ENCODE measurements at places on chromosomes 5 and 9.
A peak's percentile ranks its signal among the peaks of the same experiment; 100 is the strongest.

DNA sequence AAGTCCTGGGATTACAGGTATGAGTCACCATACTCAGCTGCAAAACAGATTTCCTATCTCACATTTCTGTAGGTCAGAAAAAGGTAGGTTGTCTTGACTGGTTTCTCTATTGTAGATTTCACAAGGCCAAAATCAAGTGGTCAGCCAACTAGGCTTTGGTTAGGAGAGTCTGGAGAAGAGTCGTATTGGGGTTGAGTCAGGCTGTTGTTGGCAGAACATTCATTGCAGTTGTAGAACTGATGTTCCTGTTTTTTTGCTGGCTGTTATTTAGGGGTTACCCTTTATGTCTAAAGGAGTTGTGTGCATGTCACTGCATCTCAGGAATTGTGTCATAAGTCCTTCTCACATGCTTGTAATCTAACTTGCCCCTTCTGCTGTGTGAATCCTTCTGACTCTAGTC lies 814.2 kb upstream of the GRAMD2B start:
- DNase-seq: no peak

DNA sequence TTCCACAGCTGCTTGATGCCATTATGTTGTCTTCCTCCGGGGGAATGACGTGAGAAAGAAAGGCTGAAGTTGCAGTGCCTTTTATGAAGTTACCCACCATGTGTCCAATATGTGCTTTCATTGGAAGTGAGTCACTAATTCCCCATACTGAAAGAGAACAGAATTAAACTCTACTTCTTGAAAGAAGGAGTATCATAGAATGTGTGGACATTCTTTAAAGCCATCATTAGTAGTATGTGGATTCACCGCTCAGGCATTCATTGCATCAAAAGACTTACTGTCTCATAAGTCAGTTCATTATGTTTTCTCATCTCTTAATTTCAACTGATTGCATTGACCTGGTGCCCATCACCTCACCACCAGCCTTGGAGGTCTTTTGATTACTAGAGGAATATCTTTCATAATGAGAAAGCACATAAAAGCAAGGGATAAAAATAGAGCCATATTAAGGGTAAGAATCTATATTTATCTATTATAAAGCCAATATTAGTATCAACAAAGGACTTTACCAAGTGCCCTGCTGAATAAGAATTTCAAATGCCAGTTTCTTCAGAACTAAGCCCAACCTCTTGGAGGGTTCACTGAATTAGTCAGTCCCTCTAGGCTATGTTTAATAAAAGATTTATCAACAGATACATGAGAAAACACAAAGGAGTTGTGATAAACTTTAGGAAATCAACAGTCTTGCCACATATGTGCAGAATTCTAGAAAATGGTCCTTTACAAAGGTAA lies 516.1 kb downstream of the NTRK2 start:
- DNase-seq: no peak

GRCh38 chr5:90844931-90845330 lies 286.3 kb downstream of the ADGRV1 start:
- DNase-seq: no peak

DNA sequence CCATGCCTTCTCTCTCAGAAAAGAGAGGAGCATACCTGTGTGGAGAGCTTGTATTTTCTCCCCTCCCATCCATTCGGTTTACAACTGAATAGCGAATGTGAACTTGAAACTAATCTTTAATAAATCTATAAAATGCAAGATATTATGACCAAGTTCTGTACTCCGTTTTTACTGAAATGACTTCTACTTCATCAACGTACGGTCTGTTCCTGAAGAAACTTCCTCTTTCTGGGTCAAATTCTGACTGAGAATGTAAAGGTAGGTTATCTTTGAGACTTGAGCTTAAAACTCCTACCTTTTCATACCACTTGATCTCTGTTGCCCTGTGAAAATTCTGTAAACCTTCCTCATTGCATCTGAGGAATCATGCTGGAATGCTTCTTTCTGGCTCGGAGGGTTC lies 4.2 kb upstream of the CTNNAL1 start:
- no peak for DNase-seq

DNA sequence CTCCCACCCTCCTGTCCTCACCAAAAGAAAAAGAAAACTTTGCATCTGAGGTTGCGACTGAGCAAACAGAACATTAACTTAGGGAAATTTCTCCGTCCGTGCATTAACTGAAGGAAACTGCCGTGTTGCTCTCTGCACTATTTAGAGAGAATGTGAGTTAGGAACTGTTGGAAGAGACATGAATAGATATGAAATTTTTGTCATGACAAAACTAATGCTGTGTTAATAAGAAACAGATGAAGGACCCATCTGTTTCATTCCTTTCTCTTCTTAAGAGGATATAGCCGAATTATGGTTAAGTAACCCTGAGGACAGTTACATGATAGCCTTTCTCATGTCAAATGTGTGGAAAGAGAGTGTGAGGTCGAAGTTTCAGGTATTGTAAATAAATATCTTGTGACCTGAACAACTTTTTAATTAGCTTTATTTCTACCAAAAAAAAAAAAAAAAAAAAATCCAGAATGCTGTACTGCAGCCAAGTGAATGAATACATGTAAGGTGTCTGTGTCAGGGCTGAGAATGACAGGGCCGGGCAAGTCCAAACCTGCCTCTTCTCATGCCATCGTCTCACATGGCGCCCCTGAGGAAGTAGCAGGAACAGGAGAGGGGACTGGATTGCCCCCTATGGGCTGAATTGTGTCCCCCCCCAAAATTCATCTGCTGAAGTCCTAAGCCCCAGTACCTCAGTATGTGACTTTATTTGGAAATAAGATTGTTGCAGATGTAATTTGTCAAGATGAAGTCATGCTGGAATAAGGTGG lies 35.6 kb upstream of the ANKRD33B start:
- no peak for DNase-seq

- DNase-seq: no peak
Observed at GRCh38 chr9:121663591-121663990, 12.2 kb downstream of the DAB2IP start.

- DNase-seq: no peak
Observed at GRCh38 chr5:150535611-150536010, 27.7 kb downstream of the NDST1 start.

DNA sequence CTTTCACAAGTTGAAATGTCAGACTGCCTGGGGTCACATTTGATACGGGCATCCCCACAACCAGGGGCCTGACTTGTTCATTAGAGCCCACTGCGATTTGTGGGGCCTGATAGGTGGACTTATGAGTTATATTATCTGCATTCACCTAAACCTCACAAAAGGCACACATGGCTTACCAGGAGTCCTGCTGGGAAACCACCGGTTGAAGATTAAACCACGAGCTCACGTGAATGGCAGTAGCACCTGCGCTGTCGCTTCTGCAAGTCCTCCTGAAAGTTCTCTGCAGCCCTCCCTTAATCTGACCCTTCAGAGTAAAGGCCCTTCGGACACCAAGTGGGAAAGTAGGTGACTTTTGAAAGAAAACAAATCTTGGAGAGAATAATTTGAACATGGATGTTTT lies 68.9 kb downstream of the PPIC start:
- no peak for DNase-seq

- DNase-seq: no peak
Observed at GRCh38 chr9:95102572-95102971, 214.9 kb downstream of the FANCC start.

GRCh38 chr5:33635582-33635981 lies 194.8 kb downstream of the TARS1 start:
- no peak for DNase-seq

DNA sequence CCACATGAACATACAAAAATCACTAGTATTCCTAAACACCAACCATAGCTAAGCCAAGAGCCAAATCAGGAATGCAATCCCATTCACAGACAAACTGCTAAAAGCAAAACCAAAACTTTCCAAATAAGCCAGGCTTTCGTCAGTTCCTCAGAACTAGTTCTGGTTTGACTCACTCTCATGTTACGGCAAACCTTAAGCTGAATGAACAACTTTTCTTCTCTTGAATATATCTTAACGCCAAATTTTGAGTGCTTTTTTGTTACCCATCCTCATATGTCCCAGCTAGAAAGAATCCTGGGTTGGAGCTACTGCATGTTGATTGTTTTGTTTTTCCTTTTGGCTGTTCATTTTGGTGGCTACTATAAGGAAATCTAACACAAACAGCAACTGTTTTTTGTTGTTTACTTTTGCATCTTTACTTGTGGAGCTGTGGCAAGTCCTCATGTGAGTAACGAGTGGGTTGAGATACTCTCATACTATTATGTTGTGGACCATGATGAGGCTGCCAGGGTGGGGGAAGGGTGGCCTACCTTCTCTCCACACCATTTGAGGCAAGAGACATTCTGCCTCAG lies at the start of gene PDCD1LG2:
Gene PDCD1LG2 (plus strand): TSS at position 172 of the 572 bp plus-strand sequence. CDS start 12,016 bp downstream, outside the sequence.
- peak; percentile 65 for DNase-seq

DNA sequence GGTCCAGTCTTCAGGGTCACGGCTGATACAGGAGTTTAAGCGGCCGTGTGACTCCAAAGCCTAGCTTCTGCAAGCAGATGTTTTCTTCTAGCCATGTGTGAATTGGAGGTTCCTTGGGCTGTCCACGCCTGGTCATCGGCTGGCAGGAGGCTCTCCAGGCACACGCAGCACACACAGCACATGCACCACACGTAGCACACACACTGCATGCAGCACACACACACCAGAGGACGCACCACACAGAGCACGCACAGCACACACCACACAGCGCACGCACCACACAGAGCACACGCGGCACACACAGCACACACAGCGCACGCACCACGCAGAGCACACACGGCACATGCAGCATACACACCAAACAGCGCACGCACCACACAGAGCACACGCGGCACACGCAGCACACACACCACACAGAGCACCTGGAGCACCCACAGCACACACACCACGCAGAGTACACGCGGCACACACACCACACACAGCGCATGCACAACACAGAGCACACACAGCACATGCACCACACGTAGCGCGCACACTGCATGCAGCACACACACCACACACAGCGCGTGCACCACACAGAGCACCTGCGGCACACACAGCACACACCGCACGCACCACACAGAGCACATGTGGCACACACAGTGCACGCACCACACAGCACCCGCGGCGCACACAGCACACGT lies 234.3 kb downstream of the FANCC start:
- no peak for DNase-seq

- DNase-seq: no peak
Observed at GRCh38 chr5:178672630-178673029, 45.8 kb upstream of the CLK4 start.

DNA sequence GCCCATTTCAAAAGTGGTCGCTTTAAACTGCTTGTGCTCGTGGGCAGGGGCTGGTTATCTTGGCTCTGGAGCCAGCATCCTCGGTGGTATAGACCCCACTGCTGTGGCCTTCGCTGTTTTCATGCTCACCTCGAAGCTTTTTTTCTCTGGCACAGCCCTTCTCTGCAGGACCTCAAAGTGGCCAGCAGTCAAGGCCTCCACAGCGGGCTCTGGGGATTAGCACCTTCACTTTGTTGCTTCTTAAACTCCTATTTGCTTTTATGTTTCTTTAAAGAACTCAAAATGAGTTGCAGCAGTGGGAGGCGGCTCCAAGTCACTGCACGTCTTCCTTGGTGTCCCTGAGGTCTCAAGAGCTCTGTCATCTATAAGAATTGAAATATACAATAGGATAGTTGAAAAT lies 165.1 kb downstream of the CACNA1B start:
- DNase-seq: no peak

GRCh38 chr9:36988848-36989247 lies 45.2 kb downstream of the PAX5 start:
- DNase-seq: no peak

- no peak for DNase-seq
Observed at GRCh38 chr5:25858019-25858418, 1180.4 kb downstream of the CDH9 start.

DNA sequence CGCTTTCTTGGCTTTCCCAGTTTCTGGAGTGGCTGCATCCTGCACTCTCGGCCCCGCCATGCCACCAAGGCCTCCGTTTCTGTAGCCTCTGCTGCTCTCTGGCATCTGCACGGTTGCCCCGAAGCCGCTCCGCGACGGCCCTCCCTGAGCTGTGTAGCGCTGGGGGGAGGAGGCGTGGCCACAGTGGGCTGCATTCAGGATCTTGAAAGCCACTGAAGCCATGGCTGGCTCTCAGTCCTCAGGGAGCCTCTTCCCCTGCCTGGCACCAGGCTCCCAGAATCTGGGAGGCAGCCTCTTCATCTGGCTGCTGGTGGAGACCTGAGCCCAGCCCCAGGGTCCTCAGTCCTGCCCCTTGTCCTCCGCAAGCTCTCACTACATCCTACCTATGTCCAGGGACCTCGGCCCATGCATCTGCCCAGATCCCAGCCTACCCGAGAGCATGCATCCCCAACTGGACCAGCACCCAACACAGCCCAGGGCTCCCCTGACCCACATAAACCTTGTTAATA lies 25.1 kb downstream of the PAEP start:
- DNase-seq: no peak

DNA sequence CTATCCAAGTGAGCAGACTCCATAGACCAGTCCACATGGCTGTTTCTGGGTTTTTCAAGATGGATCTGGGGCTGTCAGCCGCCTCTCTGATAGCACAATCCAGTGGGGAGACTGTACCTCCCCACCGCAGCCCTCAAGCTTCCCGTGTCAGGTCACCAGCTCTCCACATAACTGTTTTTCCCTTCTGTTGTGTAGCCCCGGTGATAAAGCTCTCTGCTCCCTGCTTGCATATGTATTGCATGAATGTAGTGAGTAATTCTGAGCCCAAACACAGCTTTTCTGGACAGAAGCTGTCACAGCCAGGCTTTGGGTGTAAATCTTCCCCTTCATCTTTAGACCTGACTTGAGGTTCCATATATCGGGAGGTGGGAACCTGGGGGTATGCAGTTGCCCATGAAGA lies 23.1 kb upstream of the CFAP157 start:
- no peak for DNase-seq

GRCh38 chr5:124057724-124058231 lies 545.8 kb downstream of the CSNK1G3 start:
- no peak for DNase-seq

DNA sequence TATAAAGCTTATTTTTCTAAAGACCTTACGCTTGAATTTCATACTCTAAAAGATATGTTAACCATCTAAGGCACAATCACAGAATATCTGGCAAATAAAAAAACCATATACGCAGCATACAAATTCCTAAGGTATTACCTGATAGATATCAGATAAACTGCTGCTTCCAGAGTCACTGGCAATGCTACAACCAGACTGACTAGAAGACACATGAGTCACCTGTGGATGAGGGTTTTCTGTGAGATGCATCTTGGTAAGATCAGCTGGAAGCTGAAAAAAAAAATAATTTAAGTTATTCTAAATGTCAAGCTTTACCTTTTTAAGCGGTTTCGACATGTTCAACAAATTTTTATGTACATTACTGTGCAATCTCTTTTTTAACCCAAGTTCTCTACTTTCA lies 113.8 kb downstream of the RAPGEF6 start:
- peak; percentile 13 for DNase-seq

Measured in astrocyte of the cerebellum (primary cell).